ENCODE measurements at places on chromosomes 1 and 21. TPM values are rescaled to one million over a fixed set of nuclear protein-coding genes. Genes with fewer than 3 reads are reported as not detected.

DNA sequence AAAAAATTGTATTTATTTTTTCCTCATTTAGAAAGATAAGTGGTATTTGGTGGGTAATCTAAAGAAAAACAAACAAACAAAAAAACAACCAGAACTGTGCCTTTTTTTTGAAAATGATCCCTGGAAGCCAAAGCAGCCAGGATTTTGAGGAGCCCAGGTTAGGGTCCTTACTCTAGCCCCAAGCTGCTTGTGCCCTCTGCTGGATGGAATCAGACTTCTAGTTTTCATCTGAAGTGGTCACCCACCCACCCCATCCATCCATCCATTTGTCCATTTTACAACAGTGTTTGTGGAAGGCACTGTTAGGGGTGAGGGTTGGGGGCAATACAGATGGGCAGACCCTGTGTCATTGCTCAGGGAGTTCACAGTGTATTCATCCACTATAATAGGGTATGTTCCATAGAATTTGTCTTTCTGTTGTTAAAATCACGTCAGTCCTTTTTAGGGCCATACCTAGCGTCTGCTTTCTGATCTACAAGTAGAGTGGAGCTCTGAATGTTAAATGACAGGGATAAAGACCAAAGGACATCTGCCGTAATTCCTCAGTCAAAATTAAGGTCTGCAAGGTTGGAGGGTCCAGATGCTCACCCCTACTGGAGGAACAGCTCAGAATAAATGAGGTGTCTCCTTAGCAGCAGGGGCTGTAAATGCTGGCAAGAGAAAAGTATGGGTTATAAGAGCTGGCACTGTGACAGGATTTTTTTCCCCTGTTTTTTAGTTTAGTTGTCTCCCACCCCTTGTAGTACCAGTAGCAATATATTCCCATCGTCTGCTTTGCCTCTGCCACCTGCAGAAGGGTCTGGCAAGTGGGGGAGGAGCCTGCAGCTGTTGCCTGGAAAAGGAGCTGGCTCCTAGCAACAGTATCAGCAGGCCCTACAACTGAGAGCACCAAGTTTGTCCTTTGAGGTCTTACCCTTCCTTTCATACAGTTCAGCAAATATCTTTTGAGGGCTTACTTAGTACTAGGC lies 3.2 kb downstream of the LRRC42 start:
- peak; percentile 38 for DNase-seq
- peaks cover 36% of the 10 kb centered on the region for H3K4me1 ChIP-seq
- H3K27ac ChIP-seq: no peak overlapping the region
- no peak overlapping the region for H3K4me3 ChIP-seq

DNA sequence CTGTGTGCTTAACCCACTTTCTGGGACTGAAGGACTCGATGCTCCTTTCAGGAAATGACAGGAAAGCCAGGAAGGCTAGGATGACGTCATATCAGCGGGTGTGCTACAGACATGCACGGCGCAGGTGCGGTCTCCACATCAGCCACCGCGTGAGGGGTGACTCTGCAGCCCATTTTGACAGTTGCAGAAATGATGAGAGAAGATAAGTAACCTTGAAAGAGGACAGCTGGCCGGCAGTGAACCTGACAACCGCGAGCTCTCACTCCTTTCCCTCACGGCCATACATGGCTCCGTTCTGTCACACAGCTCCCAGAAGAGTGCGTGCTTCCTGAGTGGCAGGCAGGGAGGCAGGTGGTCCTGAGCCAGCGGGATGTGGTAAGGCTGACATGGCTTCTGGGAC lies 1.7 kb upstream of the KRTAP10-5 start:
- no peak for DNase-seq
- H3K27me3 ChIP-seq: peaks cover 14% of the 10 kb centered on the region
- H3K4me1 ChIP-seq: peaks cover 13% of the 10 kb centered on the region
- H3K4me3 ChIP-seq: no peak overlapping the region

GRCh38 chr1:25858906-25859789 lies at the start of gene AUNIP:
Gene AUNIP, minus strand, starts transcription at chr1:25859457. Its CDS starts 100 bp downstream, at chr1:25859357.
- H3K27ac ChIP-seq: peak within 1 kb of the TSS; percentile 86
- H3K36me3 ChIP-seq: peaks cover 8% of the 10 kb centered on the region
- DNase-seq: peak; percentile 96
- H3K4me3 ChIP-seq: peak within 1 kb of the TSS; percentile 97

DNA sequence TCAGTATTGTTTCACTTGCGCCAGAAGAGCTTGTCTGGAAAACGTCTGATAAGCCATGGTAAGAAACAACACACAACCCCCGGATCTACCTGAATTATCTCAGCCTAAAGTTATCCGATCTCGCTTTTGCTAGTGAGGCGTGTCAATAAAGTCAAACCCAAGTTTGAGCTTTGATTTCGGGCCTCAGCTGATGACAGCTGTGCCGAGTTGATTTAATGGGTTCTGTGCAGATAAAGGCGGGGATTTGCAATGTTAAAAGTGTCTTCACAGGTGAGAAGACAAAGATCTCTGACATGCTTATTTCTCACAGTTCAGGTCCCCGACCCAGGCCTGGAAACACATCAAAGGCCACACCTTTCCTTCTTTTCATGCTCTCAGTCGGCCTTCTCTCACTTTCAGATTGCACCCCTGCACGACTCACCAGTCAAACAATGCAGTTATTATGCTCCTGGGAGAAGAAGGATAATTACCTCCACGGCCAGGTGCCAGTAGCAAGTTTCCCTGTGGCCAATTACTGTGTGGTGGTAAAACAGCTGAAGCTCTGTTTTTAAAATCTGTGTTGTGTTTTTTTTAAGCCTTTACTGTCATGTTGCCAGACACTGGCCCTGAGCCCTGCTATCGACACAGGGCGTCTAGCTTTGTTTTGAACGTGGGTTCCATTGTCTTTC lies 245.3 kb upstream of the RUNX1 start:
- no peak overlapping the region for H3K27ac ChIP-seq
- no peaks in the 10 kb centered on the region for H3K27me3 ChIP-seq
- H3K4me1 ChIP-seq: peaks cover 17% of the 10 kb centered on the region

The LCE3D gene
- total RNA-seq: not detected
